CD4-positive, alpha-beta T cell treated with Interleukin-4 for 4 hours (primary cell): ENCODE measurements at places on chromosomes 3 and 15.
A peak's percentile ranks its signal among the peaks of the same experiment; 100 is the strongest.

- DNase-seq: no peak
Observed at GRCh38 chr3:65880350-65880749, 158.4 kb downstream of the MAGI1 start.

GRCh38 chr3:71421820-71422566, 161.5 kb downstream of the FOXP1 start:
- DNase-seq: peak; percentile 73

- DNase-seq: no peak
Observed at GRCh38 chr3:125152951-125153350, 59.6 kb downstream of the SLC12A8 start.

- no peak for DNase-seq
Observed at GRCh38 chr3:5791558-5791957, 604.1 kb downstream of the EDEM1 start.
